ENCODE measurements at places on chromosomes 2 and 18.

- no peak for DNase-seq
These were observed 29.3 kb downstream of the NHEJ1 start for GRCh38 chr2:219131327-219131726.

GRCh38 chr2:114009205-114009944, 119.5 kb downstream of the ACTR3 start:
- no peak for DNase-seq

GRCh38 chr2:71460595-71461303, 7.4 kb downstream of the DYSF start:
- no peak for DNase-seq

GRCh38 chr2:148721991-148722777, 77.6 kb downstream of the EPC2 start:
- DNase-seq: no peak

DNA sequence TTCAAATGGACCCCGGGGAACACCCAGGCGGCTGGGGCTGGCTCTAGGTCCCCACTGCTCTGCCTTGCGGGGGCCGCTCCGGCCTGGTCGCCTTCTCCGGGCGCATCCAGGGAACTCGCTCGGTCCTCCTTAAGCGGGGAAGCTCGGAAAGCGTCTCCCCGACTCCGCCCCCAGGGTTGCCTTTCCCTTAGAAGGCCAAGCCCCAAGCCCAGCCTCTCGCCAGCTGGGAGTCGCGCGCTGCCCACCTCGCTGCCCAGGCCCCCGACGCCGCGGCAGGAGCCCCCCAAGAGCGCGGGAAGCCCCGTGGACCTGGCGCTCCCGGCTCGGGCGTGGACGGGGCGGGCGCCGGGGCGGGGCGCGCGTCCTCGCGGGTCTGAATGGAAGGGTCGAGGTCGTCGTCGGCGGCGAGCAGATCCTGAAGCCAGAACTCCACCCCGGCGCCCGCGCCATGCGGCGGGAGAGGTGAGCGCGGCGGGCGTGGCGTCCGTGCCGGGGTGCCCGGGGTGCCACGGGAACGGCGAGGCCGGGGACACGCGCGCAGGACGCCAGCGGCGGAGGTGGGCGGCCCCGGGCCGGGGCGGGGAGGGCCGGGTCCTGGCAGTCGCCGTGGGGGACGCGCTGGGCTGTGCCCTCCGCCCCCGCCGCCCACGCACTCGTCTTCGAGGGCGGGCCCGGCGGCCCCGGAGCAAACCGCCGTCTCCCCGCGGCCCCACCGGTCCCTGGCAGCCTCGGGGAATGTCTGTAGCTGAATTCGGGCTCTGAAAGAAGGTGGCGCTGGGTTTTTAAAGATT, at the start of gene BOK:
BOK (plus strand) TSS at position 214 of the 791 bp plus-strand sequence. CDS start 739 bp downstream, outside the sequence.
- DNase-seq: no peak

- no peak for DNase-seq
These were observed 982 bp downstream of the HJURP start for GRCh38 chr2:233853353-233853752.

DNA sequence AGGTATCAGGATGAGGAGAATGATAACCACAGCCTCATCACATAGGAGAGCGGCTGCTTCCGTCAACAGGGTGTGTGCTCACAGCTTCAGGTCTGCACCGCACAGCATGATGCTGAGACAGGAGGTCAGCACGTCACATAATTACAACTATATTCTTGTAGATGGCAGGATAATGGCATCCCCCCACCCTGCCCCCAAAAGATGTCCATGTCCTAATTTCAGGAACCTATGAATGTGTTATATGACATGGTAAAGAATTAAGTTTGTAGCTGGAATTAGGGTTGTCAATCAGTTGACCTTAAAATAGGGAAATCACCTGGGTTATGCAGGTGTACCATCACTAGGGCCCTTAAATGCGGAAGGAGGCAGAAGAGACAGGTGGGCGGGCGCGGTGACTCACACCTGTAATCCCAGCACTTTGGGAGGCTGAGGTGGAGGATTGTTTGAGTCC, 73.9 kb downstream of the ARL4C start:
- DNase-seq: no peak

DNA sequence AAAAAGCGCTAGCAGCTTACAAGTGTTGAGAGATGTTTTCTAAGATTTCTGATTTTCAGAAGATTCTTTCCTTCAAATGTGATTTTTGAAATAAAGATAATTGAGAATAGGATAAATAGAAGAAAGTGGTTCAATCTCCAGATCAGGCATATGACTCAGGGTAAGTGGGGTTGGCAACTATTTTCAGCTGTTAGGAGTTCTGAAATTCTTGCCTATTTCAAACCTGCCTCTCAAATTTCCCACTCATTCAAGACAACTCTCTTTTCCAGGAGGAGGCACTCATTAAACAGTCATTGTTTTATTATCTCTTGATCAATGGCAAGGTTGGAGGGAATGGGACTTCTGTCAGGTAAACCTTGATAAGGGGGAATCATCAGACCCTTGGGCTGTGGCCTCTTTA, 138.9 kb downstream of the HNMT start:
- no peak for DNase-seq

- no peak for DNase-seq
These were observed 277.5 kb downstream of the ETAA1 start for GRCh38 chr2:67674668-67675067.

- no peak for DNase-seq
These were observed 10.1 kb upstream of the FBXO11 start for GRCh38 chr2:47916412-47916811.

DNA sequence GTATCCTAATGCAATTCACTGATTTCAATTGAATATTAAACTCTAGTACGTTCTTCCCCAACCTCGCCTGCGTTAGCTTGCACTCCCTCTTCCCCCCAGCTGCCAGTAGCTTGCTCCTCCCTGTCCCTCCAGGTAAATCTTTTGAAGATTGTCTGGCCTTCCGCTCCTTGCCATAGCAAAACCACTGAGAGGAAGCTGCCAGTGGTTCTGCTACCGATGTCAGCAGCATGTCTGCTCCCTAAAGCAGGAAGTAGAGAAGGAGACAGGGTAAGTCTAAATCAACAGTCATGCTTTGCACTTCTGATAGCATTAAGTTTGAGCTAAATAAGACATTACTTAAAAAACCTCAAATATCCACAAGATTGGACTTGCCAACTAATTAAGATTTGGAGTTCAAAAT, 89.1 kb downstream of the SCN2A start:
- no peak for DNase-seq

All from NCI-H1436 (cell line).